ENCODE measurements at places on chromosomes 13 and 19.

DNA sequence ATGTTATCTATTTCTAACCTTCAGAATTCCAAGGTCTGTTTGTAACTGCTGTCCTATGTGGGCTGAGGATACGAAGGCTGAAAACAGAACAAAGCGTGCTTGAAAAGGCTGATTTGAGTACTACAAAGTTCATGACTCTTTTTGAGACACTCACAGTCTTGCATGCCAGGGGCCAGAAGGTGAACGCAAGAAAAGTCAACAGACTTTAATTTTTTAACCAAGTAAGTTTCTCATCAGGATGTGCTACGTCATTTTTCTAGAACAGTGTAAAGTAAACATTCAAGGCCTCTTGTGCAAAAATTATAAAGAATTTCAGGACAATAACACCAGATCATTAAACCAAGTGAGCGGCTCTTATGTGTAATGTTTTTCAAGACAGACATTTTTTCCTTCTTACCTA, 163.5 kb downstream of the COG6 start:
- DNase-seq, result no peak

DNA sequence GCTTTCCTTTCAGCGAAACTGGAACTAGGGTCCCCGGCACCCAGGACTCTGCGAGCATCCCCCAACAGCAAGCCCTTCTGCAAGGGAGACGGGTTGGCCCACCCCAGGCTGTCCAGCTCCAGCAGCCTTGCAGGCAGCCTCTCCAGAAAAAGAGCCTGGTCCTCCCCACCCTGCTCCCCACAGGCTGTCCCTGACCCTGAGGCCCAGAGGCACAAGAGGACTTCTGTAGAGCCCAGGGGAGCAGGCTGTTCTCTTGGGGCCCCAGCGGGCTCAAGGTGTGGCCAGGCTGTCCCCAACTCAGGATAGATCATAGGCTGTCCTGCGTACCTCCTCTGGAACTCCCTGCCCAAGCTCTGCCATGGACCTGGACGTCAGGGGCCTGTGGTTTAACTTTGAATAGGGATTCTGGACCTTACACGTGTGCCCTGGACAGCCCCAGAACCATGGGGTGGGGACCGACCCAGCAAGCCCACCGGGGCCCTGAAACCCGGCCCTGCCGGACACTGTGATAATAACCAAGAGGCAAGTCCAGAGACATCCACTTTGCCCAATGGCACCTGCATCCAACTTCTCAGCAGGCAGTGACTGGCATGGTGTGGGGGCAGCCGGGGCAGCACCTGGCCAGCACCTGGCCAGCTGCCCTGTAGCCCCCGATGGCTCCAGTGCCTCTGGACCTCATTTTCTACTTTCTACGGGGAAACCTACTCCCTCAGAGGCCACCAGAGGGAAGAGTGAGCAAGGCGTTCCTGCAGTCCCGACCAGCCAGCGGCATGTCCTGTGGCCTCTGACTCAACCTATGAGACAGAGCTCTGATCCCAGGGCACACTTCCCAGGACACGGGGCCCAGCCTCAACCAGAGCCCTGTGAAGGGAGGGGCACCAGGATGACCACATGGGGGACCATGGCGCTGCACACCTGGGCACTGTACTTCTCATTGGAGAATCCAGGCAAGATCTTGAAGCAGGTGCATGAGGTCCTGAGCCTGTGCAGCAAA, 50.9 kb upstream of the TPM4 start:
- DNase-seq, result no peak

DNA sequence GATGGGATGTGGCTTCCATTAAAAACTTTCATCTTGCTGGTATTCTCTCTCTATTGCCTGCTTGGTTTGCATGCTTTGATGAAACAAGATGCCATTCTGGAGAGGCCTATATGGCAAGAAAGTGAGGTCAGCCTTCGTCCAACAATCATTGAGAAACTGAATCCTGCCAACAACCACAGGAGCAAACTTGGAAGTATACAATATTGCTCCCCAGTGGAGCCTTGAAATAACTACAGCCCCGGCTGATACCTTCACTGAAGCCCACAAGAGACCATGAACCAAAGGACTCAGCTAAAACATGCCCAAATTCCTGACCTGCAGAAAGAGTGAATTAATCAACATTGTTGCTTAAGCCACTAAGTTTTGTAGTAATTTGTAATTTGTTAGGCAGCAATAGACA, 82.5 kb upstream of the FGF14 start:
- no peak for DNase-seq

DNA sequence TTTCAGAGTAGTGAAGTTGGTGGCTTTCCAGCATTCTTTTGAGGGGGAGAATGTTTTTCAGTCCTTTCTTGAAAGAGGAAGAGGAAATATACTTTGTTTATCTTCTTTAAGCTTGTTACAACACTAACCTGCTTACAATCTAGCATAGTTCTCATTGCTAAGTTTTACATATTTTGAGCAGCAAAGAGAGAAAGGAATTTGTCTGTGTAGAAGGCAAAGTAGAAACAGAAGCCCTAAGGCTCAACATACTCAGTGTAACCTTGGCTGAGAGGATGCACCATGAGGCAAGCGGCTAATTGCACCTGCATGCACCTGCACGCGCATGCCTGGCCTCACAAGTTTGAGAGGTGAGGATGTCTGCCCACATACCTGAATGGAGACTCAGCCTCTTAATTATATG, 2.2 kb downstream of the FRY start:
- no peak for DNase-seq

- no peak for DNase-seq
Measured at GRCh38 chr19:38705197-38706019, 38.9 kb downstream of the CAPN12 start.

GRCh38 chr19:46776927-46777911, 11.2 kb downstream of the SLC1A5 start:
- peak; percentile 40 for DNase-seq

- DNase-seq, result no peak
Measured at GRCh38 chr19:44758596-44758995, 10.1 kb downstream of the BCL3 start.

- DNase-seq, result peak; percentile 71
Measured at GRCh38 chr13:46961719-46962118, 64.9 kb upstream of the HTR2A start.

DNA sequence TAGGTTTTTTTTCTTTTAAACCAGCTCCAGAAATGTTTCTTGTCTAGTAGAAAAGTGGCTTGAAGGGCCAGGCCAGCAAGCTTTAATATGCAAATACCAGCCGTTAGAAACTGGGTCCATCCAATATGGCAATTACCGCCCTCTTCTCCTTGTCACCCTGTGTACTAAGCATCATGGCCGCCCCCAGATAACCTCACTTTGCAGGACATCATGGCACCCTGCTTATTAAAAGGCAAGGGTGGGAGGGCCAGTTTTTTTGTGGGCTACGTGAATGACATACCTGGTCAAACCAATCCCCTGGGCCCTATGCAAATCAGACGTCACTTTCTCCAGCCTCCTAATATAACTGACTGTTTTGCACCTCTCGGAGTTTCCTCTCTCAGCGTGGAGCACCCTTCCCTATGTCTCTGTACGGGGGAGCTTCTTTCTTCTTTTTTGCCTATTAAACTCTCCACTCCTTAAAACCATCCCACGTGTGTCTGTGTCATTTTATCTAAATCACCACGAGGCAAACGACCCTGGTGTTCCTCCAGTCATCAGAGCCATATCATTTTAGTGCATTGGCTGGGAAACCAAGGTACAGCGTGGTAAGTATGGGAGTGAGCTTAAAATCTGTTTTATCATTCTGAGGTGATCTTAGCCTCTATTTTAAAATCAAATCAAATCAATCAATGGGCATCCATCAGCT, 27.7 kb downstream of the OXGR1 start:
- no peak for DNase-seq

- no peak for DNase-seq
Measured at GRCh38 chr19:45363861-45364459, 6.4 kb downstream of the ERCC2 start.

DNA sequence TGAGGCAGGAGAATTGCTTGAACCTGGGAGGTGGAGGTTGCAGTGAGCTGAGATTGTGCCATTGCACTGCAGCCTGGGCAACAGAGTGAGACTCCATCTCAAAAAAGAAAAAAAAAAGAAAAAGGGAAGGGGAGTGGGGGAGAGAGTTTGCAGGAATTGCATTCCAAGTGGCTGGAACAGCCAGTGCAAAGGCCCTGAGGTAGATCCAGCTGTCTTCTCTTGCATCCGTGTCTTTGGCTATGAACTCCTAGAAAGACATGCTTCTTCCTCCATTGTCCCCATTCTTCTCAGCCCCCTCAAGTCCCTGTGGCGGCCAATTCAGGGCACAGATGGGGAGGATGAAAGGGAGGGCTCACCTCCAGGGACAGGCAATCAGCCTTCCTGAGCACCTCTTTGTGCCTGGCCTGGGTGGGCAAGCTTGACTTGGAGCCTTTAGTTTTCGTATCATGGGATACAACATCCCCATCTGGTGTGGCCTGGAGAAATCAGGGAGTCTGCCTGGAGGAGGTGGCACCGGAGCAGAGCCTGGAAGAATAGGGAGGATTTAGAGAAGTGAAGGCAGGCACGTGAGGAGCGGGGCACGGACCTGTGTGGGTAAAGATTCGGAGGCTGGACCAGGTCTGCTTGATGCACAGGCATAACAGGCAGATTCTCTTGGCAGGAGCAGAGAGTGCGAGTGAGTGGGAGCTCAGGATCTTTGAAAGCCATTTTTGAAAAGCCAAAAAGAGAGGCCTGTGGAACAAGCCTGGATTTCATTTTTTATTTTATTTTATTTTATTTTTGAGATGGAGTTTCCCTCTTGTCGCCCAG, 5.0 kb downstream of the ANKRD24 start:
- no peak for DNase-seq

DNA sequence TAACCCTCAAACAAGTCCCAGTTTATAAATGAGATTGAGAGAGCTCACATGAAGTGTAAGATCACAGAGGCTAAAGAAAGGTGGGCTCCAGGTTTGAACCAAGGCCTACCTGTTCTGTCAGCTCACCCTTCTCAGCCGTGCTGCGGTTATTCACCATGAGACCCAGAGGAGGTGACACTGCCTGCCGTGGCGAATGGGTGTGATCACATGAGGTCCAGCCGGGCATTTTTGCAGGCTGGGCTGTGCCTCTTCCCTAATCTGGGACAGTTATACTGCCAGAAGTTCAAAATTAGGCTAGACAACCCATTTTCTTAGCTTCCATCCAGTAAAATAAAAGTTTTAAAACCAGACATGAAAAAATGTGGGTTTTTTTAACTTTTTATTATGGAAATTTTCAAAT, 146.8 kb downstream of the FOXO1 start:
- no peak for DNase-seq

GRCh38 chr13:37407156-37407555, 191.4 kb downstream of the POSTN start:
- DNase-seq, result no peak

GRCh38 chr13:84570831-84571230, 688.6 kb upstream of the SLITRK1 start:
- DNase-seq, result no peak

- DNase-seq, result no peak
Measured at GRCh38 chr19:41309180-41310032, 566 bp upstream of the CCDC97 start.

DNA sequence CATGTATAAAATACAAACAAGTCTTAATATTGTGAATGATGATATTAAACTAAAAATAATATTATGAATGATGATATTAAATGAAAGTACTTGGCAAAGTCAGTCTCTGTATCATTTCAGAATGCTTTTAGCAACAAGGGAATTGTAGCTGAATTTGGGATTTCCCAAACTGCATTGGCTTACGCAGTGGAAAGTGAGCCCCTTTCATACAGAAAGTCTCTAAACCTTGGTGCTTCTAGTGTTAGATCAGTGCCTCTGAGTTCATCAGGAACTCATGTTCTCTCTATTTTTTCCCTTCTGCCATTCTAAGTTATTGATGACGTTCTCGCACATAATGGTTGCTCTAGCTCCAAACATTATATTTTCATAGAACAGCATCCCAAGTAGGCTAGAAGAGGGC, 300.0 kb downstream of the ITGBL1 start:
- DNase-seq, result no peak

DNA sequence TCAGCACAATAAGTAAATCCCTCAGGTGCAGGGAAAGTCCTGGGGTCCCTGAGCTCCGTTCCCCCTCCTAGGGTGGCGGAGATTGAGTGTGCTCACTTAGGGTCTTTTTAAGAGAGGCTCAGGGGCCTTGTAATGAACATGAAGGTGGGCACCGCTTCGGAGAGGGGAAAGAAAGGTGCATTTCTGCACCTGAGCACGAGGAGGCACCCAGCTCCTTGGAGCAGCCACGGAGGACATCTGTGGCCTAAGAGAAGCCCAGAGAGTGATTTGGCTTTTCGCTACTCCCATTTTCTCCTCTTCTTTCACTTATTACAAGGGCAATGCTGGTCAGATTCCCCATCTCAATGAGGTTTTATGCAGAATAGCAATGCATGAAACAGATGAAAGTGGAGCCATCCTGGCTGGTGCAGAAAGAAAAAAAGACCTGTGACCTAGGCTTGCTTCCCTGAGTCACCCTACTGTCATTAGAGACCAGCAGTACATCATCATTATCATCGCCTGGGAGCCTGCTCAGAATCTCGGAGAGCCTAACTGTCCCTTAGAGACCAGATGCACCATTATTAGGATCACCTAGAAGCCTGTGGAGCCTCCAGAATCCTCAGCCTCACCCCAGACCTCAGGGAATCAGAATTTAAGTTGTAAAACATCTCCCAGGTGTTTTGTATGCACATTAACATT, 86.6 kb upstream of the RAP2A start:
- DNase-seq, result no peak

DNA sequence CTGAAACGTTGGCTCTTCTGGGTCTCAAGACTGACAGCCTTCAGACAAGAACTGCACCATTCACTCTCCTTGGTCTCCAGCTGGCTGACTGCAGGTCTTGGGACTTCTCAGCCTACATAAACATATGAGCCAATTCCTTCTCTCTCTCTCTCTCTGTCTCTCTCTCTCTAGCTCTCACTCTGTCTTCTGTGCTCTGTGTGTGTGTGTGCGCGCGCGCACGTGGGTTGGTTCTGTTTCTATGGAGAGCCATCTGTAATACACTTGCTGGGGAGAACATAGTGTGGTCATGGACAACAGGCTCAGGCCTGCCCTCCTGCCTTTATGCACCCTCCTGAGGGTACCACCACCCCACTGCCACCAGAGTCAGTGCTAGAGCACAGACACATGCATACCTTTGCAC, 13.7 kb upstream of the SERPINE3 start:
- no peak for DNase-seq

DNA sequence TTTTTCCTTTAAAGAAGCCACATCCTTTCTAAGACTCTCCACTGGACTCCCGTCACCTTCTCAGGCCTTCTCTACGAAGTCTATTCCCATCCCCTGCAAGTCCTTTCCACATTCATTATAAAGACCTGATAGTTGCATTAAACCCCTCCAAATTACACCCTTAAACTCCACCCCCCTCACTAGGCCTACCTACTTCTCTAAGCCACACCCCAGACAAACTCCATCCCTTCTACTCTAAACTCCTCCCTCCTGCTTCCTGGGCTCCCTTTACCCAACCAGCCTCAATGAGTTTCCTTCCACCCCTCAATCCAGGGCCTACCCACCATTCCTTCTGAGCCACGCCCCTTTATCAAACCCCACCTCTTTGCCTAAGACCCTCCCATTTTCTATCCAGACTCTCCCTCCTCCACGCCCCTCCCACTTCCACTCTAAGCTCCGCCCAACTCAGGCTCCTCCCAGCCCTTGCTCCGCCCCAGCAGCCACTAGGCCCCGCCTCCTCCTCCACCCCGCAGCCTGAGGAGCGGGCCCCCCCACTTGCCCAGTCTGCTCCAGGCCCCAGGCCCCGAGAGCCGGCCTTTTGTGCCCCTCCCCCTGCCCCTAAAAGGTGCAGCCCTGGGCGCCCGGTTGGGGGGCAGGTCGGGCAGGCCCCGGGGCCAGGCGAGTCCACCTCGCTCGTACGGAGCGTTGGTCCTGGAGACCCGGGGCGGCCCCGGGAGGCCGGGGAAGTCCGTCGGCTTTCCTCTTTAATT, 424 bp downstream of the FIZ1 start:
- peak; percentile 88 for DNase-seq

- no peak for DNase-seq
Measured at GRCh38 chr13:47523771-47524170, 477.3 kb downstream of the SUCLA2 start.
